ENCODE measurements at places on chromosomes 1 and 21.

GRCh38 chr1:53259932-53260331, 21.6 kb upstream of the MAGOH start:
- no peak for DNase-seq

DNA sequence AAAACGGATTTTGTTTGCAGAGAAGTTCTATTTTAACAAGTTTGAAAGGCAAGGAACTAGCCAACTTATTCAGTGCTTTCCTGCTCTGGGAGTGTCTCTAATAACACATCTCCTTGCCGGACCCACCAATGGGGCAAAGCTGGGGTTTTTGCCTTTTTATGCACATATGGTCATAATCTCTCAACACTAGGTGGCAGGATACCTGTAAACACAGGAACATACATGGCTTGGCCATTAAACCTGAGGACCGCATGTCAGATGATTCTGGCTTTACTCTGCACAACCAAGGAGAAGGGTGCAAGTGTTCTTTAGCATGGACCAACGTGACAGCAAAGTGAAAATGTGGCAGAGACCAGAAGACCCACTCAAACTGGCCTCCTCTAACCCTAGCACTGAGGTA, 4.9 kb downstream of the TMEM9 start:
- peak; percentile 13 for DNase-seq

DNA sequence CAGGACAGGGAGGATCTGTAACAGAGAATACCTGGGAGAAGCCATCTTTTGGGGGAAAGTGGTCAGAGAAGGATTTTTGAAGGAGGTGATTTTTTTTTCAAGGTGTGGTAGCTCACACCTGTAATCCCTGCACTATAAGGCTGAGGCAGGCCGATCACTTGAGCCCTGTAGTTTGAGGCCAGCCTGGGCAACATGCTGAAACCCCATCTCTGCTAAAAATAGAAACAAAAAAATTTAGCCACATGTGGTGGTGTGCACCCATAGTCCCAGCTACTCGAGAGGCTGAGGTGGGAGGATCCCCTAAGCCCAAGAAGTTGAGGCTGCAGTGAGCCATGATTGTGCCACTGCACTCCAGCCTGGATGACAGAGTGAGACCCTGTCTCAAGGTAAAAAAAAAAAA, 67.4 kb upstream of the ARTN start:
- DNase-seq, result no peak

GRCh38 chr1:52225174-52225573, 83.3 kb downstream of the ZFYVE9 start:
- no peak for DNase-seq

DNA sequence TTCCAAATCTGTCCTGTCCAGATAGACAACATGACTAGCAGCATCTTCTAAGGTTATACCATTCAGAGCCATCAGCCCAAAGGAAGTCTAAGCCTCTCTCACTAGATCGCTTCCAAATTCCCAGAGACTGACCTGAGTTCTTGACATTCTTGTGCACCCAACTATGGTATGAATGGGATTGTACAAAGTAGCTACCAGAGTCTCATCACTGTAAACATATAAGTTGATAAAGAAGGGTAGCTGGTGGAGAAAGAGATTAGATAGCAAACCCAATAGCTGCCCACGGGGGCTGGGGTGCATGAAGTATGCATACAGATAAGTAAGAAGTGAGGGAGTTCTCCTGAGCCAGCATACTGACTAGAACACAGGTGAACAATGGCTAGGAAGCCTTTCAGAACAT, 180.0 kb downstream of the PLPP3 start:
- no peak for DNase-seq

DNA sequence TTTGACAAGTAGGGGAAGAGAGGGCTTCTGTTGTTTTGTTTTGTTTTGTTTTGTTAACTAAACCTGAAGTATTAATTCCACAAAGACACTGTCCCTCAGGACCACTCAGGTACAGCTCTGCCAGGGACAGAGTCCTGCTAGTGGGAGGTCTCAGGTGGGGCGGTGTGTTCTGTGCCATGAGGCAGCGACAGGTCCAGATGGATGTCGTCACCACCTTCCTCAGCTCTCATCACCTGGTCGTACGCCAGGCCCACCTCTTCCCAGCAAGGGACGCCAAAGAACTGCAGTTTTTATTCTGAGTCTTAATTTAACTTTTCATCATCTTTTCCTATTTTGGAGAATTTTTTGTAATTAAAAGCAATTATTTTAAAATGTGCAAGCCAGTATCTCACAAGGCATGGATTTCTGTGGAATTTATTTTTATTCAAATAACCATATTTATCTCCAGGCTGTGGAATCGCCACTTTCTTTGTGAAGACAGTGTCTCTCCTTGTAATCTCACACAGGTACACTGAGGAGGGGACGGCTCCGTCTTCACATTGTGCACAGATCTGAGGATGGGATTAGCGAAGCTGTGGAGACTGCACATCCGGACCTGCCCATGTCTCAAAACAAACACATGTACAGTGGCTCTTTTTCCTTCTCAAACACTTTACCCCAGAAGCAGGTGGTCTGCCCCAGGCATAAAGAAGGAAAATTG, 62.5 kb downstream of the POFUT2 start:
- DNase-seq, result no peak

DNA sequence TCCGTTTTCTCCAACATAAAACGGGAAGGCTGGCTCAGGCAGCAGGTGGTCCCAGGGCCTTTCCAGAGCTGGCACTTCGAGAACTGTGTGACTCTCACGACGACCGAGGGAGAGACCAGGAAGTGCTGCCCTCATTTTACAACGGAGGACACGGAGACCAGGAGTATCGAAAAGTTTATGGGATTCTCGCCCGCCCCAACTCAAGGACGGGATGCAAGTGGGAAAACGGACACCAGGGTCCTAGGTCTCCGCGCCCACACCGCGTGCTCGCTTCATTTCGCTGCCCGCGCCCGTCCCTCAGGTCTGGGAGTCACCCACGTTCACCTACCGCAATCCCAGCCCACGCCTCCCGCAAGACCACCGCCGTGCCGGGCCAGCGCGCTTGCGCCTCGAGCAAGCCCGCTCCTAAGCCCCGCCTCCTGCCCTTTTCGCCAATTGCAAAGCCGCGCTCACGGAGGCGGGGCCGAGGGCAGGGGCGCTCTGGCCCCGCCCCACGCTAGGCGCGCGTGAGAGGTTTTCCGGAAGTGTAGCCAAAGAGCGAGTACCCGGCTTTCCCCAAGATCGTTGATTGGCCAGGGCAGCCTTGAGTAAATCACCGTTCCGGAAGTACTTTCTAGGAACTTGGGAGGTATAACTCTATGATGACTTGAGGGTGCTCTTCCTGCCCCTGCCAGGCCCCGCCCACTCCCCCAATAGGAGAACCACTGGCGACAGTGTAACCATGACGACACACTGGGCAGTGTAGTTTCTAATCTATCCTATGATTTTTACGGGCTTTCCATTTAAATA, at the start of gene PARS2:
PARS2 (minus strand) TSS at position 391 of the 789 bp plus-strand sequence. CDS start 5,362 bp downstream, outside the sequence.
- DNase-seq, result peak; percentile 98

DNA sequence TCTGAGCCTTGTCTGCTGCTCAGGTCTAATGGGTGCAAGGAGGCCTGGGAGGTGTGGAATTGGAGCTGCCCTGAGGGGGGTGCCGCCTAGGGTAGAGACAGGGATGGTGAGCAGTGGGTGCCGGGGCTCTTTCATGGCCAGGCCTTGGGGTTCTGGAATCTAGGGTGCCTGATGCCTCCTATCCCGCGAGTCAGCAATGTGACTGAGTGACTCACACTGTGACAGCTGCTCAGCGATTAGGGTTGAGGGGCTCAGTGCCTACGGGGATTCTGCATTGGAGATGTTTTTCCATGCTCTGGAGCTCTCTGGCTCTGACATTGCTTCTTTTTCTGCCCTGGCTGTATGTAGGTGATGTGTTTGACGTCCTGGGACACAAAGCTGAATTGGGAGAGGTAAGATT, 16.8 kb downstream of the ATP8B2 start:
- no peak for DNase-seq

- DNase-seq, result no peak
Observed at GRCh38 chr1:176796583-176796982, 333.6 kb downstream of the PAPPA2 start.

DNA sequence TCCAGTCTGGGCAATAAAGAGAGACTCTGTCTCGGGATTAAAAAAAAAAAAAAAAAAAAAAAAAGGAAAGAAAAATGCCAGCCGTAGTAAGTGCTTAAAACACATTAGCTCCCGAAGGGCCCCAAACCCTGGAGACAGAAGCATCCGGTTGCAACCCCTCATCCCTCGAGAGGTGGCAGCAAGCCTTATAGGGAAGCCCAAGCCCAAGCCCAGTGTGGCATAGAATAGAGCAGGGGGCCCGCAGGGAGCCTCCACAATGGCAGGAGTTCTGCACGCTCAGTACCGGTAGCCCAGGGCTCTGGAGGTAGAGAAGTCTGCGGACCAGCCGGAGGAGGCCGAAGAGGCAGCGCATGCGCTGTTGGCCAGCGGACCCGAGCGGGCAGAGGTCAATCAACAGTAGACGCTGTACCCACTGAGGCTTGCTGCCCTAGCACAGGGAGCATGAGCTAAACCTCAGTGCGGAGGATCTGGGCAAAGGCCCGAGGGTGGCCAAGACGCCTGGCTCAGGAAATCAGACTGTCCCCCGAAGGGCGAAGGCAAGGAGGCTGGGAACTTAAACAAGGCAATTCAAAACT, 34.1 kb upstream of the C1orf198 start:
- DNase-seq, result no peak

DNA sequence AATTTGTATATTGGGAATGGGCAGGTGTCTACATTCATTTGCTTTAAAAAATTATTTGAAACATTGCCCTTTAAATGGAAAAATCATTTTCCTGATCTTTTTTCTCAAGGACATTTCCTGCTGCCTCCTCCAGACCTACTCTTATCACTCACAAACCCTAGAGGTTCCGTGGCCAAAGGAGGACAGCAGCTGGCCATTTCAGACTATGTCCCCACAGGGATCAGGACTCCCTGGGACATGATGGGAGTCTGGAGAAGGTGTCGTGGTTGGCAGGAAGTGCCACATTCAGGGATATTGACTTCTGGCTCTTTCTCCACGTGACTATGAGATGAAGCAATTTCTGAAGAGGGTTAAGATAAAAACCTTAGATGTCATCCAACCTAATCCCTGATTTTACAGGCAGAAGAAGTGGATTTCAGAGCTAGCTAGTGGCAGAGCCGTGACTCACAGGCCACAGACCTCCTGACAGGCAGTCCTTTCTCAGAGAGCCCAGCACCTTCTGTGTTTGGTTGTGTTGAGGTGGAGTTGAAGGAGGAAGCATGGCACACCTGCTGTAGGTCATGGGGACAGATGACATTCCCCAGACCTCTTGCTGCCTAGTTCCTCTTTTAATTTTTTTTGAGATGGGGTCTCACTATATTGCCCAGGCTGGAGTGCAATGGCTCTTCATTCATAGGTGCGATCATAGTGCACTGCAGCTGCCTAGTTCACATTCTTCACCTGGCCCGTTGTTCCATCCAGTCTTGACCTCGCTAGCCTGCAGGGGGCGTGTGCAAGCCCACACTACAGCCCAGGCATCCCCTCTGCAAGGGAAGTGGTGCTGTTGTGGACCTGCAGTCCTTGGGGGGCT, 25.5 kb upstream of the IL10 start:
- peak; percentile 80 for DNase-seq

GRCh38 chr1:10613861-10614260, 139.1 kb downstream of the PEX14 start:
- peak; percentile 22 for DNase-seq

DNA sequence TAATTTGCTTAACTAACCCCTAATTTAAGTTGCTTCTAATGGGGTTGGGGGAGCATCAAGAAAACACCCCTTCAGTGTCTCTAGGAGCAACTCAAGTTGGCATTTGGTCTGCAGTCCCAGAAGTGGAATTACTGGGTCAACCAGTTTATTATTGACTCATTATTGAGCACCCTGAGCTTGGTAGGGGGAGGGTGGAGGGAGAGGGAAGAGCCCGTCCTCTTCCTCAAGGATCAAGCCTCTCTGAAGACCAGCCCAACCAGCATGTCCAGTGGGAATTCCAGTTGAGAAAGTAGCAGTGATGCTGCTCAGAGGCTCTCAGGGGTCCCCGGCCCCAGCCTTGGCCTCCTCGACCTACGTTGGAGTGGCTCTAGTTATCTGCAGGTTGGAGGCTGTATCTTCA, 2.1 kb upstream of the PLA2G2F start:
- DNase-seq, result no peak

DNA sequence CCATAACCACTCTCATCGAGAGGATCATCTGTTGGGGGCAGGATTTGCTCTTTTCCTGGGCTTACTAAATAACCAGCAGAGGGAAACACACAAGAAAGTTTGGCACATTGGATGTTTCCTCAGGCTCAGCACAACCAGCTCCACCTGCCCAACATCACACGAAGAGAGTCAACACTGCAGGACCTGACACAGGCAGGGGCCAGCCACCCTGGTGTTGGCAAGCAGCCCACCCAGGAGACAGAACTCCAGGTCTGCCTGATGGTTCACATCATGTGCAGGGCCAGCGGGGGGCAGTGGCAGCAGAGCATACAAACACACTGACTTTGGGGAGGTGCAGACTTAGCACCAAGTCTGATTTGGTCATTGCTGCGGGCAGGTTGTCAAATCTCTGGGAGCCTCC, 182.3 kb upstream of the GALNT2 start:
- DNase-seq, result no peak

GRCh38 chr21:34779860-34780259, 111.1 kb downstream of the CLIC6 start:
- DNase-seq, result no peak

GRCh38 chr1:179115181-179115580, 33.3 kb downstream of the TOR3A start:
- no peak for DNase-seq

GRCh38 chr21:32545948-32546441, 39.3 kb downstream of the TCP10L start:
- DNase-seq, result no peak

DNA sequence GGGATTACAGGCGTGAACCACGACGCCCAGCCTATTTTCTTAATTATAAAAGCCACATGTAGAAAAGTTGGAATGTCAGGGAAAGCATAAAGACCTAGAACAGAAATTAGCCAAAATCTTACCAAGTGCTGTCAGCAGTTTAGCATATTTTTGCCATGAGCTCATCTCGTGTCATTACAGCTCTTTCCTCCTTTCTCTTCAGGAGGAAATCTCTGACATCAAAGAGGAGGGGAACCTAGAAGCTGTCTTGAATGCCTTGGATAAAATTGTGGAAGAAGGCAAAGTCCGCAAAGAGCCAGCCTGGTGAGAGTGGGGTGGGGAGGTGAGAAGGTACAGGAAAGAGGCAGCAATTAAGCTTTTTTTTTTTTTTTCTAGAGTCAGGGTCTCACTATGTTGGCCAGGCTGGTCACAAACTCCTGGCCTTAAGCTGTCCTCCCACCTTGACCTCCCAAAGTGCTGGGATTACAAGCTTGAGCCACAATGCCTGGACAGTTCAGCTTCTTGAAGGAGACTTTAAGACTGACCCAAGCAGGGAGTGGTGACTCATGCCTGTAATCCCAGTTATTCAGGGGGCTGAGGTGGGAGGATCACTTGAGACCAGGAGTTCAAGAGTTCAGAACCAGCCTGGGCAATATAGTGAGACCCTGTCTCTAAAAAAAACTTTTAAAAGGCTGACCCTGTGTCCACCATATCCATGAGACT, 8.4 kb upstream of the BGLAP start:
- no peak for DNase-seq

GRCh38 chr1:169647512-169647911, 17.6 kb upstream of the SELP start:
- no peak for DNase-seq

All from spleen (tissue), 13 donors.